ENCODE measurements at places on chromosomes 6 and 20.

- DNase-seq = no peak
Measured at GRCh38 chr6:137155830-137156229, 17.6 kb downstream of the IL22RA2 start.

DNA sequence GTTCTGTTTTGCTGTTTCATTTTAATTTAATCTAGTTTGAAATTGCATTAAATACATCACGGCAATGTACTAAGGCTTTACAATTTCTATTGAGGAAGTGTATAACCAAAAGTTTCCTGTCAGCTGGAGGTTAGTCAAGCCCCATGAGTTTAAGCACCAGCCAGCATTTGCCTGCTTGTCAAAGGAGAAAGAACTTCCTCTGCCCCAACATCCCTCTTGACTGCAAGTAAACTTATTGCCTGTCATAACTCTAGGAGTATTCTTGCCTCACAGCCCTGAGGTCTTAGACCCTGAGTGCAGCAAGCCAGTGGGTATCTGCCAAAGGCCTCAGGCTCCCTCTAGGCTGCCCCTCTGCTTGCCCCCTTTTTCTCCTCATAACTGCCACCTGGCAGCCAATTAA is 106.7 kb upstream of the INSM1 start:
- DNase-seq = no peak

DNA sequence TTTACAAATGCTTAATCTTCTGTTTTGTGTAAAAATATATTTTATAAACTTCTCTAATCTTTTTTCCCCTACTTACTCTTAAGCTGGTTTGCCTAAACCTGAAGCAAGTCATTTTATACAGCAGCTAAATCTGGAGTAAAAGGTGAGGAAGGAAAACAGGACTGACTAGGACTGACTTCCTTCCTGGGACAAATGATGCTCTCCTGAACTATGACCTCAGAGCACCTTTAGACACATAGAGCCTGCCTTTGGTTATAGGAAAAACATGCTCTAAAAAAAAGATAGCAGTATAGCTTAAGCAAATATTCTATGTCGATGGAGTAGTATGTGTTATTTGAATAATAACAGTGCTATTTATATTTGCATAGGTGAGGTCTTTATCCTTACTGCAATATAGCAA is 21.5 kb upstream of the ADGRG6 start:
- DNase-seq = no peak

DNA sequence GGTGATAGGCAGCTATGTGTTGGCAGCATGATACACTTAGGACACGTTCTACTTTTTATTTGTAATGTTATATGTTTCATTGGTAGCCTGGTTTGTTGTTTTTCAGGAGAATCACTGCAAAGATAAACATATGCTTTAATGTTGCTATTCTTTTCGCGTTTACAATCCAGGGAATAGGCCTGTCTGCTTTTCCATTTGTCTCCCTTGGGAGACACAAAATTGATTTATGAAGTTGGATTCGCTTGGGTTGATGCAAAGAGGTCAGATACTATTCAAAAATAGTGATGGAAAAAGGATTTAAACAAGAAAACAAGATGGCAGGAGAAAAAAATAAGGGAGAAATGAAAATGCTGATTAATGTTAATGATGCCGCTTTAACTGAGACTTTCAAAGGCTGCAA is 179.5 kb upstream of the SOX4 start:
- no peak for DNase-seq

- no peak for DNase-seq
Measured at GRCh38 chr6:151380848-151381205, 10.5 kb downstream of the ZBTB2 start.

DNA sequence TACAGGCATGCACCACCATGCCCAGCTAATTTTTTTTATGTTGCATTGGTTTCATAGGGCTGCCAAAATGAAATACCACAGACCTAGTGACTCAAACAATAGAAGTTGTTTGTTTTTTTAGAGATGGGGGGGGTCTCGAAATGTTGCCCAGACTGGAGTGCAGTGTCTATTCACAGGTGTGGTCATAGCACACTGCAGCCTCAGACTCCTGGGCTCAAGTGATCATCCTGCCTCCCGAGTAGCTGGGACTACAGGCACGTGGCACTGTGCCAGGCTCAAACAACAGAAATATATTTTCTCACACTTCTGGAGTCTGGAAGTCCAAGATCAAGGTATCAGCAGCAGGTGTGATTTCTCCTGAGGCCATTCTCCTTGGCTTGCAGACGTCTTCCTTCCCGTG is 6.6 kb upstream of the SLC16A10 start:
- DNase-seq = no peak

DNA sequence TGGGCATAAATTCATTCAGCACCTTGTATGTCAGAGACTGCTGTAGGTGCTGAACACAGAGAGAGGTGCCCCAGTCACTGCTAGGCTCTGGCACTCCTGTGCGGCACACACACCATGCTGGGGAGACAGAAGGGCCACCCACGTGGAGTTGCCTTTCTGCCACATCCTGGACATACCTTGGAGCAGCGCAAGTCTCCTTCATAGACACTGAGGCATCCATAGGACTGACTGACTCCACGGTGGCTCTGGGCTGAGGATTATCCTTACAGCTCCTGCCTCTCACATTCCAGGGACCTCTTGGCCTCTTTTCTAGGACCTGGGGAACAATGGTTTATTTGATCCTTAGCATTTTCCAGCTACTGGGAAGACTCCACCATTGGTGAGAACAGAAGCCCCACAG is 26.0 kb upstream of the SLC22A23 start:
- DNase-seq = no peak

DNA sequence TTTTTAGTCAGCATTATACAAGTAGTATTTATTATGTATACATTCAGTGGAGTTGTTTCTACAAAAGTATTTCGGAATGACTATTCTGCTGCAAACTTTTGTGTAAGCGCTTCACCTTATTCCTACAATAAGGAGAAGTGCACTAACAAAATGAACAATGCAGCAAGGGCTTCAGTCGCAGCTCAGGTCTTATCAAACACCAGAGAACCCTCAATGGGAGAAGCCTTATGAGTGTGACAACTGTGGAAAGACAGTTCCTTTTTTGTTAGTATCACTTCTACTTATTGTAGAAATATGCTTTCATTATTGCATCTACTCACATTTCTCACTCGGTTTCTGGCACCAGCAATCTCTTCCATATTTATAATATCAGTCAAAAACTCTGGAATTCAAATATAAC is 18.8 kb downstream of the ZKSCAN3 start:
- DNase-seq = no peak

DNA sequence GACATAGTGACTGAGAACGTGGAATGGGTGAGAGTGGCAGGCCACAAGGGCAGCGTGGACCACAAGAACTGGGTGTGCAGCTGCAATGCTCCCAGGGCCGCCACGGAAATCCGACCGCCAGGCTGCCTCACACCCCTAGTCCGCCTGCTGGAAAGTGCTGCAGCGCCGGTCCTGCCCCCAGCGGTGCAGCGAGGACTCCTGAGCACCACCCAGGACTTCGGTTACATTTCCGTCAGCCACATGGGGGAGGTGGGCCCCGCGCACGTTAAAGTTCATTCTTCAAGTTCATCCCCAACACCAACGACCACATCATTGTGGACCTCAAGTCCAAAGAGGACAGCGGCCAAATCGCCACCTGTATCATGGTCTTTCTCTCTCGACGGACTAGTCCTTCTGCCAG is 126.1 kb upstream of the CARMIL1 start:
- DNase-seq = no peak

- DNase-seq = no peak
Measured at GRCh38 chr20:48638546-48638945, 189.3 kb downstream of the PREX1 start.

DNA sequence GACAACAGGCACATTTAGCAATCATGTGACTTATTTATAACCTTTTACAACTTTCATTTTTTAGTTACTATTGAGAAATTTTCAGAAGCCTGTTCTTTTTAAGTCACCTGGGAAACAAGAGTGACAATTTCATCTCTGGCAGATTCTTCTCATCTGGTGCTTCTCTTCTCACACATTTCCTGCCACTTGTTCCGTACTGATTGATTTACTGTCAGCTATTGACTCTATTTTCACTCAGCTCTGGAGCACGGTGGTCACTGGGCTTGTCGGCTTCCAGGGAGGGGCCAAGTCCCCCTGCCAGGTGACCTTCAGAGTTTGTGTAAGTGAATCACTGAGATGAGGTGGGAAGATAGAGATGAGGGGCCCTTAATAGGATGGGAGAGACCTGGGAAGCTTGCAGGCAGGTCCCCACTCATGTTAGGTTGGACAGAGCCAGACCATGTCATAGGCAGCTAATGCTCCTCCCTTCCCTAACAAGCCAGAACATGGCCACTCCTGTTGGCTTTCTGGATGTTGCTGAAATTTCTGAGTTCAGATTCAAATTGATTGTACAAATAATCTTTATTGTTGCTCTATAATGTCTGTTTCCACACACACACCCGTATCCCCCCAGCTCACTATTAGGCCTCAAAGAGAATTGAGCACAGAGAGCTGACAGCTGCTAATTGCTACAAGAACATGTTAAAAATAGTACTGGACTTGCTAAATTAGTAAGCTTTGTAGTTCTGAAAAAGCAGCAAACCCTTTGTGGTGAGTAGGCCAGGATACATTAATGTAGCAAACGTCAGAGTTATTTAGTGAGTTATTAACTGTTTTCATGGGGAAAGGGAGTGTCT is 13.3 kb downstream of the DUSP22 start:
- no peak for DNase-seq

Measured in NCI-H524 (cell line).